ENCODE measurements at places on chromosomes 16 and 17.

DNA sequence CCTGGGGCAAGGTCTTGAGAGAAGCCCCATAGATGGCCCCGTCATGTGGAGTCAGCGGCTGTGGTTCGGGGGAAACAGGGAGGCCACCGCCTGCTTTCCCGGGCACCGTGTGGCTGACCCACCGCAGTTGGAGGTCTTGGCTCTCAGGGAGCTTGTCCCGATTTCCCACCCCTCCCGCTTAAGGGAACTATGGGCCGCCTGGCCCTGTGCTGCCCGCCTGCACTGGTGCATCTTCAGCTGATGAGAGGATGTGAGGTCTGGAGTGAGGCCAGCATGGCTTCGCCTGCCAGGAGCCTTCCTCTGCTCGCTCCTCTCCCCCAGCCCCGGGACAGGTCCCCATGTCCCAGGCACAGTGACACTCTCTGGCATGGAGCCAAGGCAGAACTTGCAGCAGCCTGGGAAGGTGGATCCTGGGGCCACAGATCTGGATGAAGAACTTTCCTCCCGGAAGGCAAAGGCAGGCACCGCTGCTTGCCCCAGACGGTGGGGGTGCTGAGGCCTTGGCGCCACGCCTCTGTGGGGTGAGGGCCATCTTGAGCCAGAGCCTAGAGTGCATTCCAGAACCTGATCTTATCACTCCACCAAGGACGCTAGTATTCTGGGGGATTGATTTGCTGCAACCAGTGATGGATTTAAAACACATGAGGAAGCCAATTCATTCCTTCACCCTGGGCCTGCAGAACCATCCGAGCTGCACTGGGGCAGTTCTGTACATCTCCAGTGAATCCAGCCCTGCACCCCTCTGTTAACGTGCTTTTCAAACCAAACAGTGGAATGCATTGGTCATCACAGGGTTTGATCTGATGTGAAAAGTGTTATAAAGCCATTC, 178.6 kb upstream of the TNRC6C start:
- no peak for DNase-seq

GRCh38 chr16:56233795-56234566, 42.7 kb downstream of the GNAO1 start:
- no peak for DNase-seq

DNA sequence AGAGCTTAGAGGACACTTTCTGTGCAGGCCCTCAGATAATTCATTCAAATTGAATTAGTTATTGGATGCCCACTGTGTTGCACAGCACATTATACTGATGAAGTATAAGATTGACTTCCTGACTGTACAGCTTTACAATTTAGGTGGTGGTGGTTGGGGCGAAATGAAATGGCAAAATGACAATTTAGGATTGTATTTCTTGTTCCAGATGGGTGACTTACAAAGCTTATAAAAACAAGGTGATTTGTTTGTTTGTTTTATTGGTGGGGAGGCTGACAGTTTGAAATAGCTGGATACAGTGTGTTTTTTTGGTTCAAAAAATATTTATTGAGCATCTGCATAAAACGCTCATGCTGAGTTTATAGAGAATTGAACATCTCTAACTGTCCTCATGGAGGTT, 1.6 kb downstream of the MAP2K4 start:
- no peak for DNase-seq

DNA sequence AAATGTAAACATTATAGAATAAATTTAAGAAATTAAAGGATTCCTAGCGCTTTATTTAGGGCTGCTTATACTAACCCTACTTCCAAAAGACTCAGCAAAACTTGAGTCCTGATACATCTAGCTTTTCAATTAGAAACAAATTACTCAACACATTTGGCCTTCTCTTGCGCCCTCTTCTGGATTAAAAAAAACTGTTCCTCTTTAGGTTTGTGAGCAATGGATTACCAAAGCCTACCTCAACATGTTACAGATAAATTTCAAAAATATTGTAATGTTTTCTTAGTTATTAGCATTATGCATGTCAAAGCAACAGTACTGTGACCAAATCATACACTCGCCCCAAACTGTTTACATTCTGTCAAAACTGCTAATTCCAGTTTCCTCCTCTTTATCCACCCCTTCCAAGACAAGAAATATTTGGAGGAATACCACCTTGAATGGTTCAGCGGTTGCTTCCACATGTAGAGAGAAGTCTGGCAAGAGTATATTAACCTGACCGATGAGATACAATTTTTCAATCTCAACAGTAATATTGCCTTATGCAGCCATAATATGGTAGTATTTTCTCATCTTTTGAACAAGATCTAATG, 2.7 kb downstream of the NUFIP2 start:
- DNase-seq: no peak

DNA sequence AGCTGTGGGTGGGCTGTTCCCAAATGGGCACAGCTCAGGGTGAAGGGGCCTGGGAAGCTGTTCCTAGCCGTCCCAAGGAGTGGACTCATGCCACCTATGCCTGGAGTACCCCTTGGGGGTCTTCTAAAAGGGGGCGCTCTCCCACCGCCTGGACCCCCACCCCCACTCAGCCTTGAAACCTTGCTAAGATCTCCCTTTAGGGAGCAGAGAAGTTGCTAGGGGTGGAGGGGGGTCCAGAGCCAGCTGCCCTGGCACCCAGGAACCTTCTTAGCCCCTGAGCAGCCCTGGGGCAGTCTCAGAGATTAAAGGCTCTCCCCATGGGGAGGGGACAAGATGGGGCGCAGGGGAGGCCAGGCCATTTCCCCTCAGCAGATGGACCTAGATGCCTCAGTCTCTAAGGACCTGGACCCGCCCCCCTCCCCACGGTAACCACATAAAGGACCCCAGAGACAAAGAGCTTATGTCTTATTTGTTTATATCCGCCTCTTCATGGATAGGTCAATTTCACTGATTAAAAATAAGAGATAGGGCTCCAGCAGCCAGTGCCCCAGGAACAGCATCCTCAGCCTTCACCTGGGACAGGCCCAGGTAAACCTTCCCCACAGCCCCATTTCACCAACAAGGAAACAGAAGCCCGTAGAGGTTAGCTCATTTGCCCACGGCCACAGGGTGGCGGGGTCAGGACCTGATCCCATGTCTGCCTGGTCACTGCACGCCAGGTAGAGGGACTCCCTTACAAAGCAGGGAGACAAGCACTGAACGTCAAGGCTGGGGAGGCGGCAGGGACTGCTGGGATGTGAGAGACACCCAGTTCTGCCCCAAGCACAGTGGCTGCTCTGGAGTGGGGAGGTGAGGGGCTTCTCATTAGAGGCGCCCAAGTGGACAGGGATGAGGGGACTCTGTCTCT, 3.4 kb downstream of the MTSS2 start:
- DNase-seq: no peak

All from stimulated activated CD4-positive, alpha-beta T cell treated with anti-CD3 and anti-CD28 coated beads, Interleukin-2, amount 100 ng/mL, for 24 hours (primary cell).